ENCODE measurements at places on chromosomes 3 and 15.

- no peak for DNase-seq
Observed at GRCh38 chr3:44516230-44516629, 38.8 kb upstream of the ZNF445 start.

- no peak for DNase-seq
Observed at GRCh38 chr3:143163562-143164100, 44.1 kb downstream of the CHST2 start.

GRCh38 chr15:71698030-71698429, 112.3 kb upstream of the NR2E3 start:
- no peak for DNase-seq

- no peak for DNase-seq
Observed at GRCh38 chr15:77456746-77457145, 36.1 kb downstream of the HMG20A start.

DNA sequence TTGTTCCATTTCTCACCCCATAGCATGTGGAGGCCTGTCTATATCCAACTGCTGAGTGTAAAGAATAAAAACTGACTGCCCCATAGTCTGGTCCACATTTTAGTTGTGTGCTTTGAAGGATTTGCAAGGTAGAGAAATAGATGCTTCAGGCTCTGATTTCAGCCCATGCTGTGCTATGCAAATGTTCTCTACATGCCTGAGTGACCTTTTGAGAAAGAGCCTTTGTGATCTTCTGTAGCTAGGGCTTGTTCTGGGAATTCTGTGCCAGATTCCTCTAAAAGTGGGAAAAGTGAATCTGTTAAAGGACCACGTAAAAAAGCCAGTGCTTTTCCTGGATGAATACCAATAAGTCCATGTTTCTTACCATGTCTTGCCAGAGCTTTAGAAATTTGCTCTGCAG, 5.2 kb downstream of the KCTD6 start:
- no peak for DNase-seq

GRCh38 chr15:33442449-33442848, 131.7 kb downstream of the RYR3 start:
- DNase-seq = no peak

GRCh38 chr15:56251315-56252095, 7.8 kb upstream of the RFX7 start:
- DNase-seq = no peak

- DNase-seq = no peak
Observed at GRCh38 chr15:81865850-81866537, 179.8 kb downstream of the MEX3B start.

- DNase-seq = no peak
Observed at GRCh38 chr3:42680806-42681205, 4.5 kb upstream of the KLHL40 start.

DNA sequence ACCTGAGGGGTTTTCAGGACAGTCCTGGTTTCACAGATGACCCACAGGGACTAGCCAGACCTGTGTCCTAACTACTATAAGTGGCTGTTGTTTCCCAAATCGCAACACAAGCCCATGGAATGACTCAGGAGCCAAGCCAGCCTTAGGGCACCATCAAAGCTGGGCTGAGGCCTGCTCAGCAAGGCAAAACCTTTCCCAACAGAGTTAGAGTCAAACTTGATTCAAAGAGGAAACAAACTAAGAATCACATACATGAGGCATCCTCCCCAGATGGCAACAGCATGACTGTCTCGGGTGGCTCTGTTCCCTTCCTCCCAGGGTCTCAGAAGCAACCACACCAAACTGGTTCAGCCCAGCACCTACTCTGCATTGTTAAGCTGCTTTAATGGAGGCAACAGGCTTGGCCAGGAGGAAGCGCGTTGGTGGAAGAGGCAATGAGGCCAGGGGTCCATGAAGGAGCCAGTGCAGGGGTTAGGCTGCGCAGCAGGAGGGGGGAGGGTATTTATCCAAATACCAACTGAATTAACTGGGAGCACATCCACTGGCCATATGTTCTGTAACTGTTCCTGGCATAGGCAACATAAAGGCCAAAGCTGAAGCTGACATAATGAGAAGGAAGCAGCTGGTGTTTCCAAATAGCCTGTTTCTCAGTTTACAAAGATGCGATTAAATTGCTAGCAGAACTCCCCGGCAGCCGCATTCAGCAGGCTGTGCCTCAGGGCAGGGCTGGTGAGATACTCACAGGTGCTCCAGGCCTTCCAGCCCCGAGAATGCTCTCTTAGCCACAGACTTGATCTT, 102.4 kb downstream of the LRIG1 start:
- no peak for DNase-seq

DNA sequence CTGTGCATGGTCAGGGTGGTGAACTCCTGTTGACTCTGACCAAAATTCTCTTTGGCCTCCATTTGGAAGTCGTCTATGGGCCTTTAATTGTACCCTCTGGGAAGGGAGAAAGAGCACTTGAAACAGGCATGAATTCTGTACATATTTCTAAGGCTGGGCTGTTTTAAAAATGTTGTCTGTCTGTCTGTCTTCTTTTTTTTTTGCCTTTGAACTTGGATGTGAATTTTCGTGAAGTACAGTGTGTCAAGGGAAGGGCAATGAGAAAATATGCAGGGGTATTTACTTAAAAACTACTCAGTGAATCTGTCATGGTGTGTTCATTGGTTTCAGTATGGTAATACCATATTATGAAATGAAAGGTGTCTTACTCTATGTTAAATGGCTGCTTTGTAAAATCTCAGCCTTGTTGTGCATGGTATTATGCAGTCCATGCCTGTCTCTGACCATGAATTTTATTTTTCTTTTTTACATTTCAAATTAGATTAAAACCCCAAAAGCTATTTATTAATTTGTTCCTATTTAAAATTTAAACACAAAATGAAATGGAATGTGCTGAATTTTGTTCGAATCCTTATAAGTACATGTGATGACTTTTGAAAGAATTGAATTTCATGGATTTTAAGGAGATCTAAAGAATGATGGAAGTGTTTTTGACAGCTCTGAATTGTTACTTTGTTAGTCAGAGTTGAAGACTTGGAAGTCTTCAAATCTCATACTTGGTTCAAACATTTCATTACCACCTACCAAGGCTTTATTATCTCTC, 51.1 kb downstream of the RARB start:
- no peak for DNase-seq

Data from activated T-cell treated with anti-CD3 and anti-CD28 coated beads, Interleukin-2, amount 50 U/mL, for 24 hours (primary cell).